IPS-NIHi11 (cell line): ENCODE measurements at places on chromosomes 3 and 15.
A peak's percentile ranks its signal among the peaks of the same experiment; 100 is the strongest.

GRCh38 chr3:24514119-24514518 is 19.5 kb upstream of the THRB start:
- no peak for DNase-seq

GRCh38 chr3:174859114-174859735 is at the start of gene NAALADL2:
Gene NAALADL2, plus strand, starts transcription at chr3:174859334.
- peak; percentile 19 for DNase-seq

DNA sequence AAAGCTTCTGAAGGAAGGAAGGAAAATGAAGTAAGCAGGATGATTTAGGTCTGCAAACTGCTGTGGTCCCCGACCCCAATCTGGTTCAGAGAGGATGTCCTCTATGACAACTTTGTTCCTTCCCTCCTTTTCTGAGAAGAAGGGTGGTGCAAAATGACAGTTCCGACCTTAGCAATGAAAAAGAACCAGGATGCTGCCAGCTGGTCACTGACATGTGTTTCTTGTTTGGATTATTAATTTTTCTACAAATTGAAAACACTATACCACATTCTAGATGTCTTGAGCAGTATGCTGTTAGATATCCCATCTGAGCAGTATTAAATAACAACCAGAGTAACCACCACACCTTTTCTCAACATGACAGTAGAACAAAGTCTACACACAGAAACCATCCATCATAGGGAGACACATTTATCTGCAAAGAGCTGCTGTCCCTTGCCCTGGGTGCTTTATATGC is 27.5 kb downstream of the CDCP1 start:
- DNase-seq = no peak

DNA sequence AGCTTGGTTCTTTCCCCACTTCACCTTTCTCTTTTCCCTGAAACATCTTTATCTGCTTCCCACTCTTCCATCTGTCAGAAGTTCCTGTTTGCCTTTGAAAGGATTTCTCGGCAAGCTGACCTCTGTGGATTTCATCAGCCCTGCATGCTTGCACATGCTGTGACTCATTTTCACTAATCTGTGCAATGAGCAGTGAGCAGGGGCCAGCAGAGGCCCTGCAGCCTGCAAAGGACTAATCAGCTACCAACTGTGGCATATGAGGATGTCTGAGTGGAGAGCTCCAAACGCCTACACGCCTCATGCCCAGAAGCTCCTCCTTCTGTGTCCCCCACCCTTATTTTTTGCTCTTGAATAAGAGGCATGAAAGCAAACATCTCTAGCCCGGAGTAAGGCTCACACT is 333.0 kb upstream of the SEMA6D start:
- peak; percentile 35 for DNase-seq

- DNase-seq = no peak
These were observed 13.9 kb upstream of the SLITRK3 start for GRCh38 chr3:165210132-165210531.

DNA sequence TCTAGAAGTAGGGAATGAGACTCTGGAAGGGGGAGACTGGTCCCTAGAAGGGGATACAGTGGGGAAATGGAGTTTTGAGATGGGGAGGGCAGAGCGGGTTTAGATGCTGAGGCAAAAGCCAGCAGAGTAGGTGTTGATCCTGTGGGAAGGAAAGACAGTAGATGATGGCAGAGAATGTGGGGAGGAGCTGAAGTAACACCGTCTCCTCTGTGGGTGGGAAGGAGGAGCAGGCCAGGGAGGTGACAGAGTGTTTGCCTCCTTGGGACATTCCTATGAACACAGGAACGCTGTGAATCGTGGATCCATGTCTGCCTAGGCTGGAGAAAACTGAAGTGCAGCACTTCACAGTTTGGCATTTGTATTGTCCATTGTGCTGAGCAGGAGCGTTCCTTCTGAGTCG is 20.4 kb downstream of the GRK7 start:
- DNase-seq = no peak

- no peak for DNase-seq
These were observed 16.5 kb downstream of the EMC3 start for GRCh38 chr3:9970020-9970652.

GRCh38 chr3:152352554-152352953 is 83.8 kb downstream of the MBNL1 start:
- DNase-seq = peak; percentile 26

GRCh38 chr15:63454503-63455211 is 49.7 kb upstream of the USP3 start:
- DNase-seq = no peak
